ENCODE measurements at places on chromosomes 16 and 17.

DNA sequence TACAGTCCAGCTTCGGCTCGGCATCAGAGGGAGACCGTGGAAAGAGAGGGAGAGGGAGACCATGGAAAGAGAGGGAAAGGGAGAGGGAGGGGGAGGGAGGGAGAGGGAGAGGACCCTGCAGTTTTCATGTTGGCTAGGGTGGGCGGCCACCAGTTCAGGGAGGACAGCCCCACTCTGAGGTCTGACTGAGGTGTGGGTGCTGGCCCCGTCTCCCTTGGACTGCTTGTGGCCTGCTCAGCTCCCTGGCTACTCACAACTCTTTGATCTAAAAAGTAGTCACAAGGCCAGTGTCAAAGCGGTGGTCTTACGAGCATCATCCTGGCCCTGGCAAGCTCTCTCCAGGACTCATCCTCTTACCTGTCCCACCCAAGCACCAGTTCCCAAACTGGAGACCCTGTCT, 9.4 kb downstream of the COX4I1 start:
- DNase-seq = no peak

DNA sequence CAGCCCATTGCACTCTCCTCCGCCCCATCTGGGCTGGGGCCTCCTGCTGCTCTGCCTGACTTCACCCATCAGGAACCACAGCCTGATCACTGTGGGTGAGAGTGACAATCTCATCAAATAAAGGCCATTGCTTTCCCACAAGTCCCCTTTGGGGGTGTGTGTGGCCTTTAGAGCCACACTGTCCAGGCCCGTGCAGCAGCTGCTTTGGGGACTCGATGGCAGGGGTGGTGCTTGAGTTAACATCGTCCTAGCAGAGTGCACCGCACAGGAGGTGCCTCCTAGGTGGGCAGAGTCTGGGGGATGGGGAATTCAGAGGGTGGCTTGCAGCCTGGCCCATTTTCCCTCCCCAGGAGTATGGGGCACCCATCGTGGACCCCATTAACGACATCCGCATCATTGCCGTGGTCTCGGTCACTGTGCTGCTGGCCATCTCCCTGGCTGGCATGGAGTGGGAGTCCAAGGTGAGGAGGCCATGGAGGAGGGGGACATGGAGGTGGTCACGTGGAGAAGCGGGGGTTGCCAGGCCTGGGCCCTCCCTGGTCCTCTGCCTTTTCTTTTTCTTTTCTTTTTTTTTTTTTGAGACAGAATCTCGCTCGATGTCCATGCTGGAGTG, 5.4 kb downstream of the SLC12A3 start:
- no peak for DNase-seq

GRCh38 chr16:57422026-57422944, 17.7 kb downstream of the CCL17 start:
- peak; percentile 42 for DNase-seq

DNA sequence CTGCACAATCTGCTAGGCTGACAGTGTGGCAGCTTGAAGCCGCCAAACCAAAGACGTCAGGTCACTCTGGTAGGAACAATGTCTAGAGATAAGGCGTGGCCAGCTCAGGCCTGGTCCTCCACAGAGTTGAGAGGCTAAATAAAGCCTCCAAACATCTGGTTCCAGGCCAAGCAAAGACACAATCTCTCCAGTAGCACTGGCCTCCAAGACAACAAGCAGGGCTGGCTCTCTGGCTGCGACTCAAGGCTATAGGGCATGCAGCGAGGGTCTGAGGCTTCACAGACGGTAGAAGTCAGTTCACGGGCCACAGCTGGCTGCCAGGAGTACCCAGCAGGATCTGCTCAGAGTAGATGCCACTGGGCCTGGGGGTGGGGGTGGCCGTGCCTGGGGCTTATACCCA, 75.6 kb downstream of the ABR start:
- no peak for DNase-seq

DNA sequence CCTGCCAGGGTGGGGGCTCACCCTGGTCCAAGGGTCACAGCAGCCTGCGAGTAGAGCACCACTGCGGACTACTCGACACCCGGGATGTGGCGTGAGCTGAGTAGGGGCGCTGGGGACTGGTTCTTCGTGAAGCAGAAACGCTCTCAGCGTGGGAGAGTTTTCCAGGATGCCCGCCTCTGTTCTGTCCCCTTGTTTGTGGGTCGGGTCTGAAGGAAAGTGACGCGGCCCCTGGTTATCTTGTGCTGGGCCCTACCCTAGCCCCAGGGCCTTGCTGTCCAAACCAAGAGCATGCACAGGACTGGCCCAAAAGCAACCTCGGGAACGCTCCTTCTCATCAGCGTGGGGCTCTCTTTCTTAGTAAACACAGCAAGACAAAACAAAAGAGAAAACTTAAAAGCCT, 303.3 kb downstream of the IRF8 start:
- DNase-seq = no peak

GRCh38 chr17:59623151-59623550, 3.5 kb downstream of the CLTC start:
- no peak for DNase-seq

DNA sequence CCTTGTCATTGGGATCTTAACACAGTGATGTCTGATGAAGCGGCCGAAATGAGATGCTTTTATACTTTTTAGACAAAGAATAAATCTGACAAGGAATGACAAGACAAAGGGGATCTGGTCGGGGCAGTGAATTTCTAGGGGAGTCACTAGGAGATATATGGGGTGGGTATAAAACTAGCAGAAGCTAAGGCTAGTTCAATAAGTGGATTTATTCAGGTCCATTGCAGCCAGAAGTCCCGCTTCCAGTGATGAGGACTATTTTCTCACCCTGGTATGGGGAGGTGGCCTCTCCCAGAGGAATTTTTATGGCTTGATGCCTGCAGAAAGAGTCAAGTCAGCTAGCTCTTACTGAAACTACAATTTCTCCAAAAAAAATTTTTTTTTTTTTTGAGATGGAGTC, 23.9 kb downstream of the SLC38A8 start:
- DNase-seq = no peak

- no peak for DNase-seq
Observed at GRCh38 chr16:15925631-15926030, 23.8 kb upstream of the ABCC1 start.

GRCh38 chr16:56047307-56048234, 143.7 kb upstream of the GNAO1 start:
- no peak for DNase-seq

- no peak for DNase-seq
Observed at GRCh38 chr17:57714665-57715180, 30.4 kb downstream of the CCDC182 start.

- DNase-seq = no peak
Observed at GRCh38 chr17:17120701-17121100, 78.4 kb downstream of the MPRIP start.

GRCh38 chr16:84314814-84315213, 20.1 kb downstream of the WFDC1 start:
- no peak for DNase-seq

DNA sequence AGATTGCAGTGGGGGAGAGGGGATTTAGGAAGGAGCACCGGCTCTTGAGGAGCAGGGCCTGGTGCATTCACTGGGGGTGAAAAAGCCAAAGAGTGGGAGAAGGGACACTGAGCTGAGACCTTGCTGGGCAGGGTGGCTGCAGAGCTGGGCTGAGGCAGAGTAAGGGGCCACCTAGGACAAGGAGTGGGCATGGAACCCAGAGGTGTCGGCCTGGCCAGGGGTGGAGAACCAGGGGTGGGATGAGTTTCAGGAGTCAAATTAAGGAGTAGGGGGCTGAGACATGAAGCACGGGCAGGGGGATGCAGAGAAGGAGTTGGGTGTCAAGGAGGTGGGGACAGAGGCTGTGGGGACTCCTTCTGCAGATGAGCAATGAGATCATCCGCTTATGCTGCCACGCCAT, 20.1 kb downstream of the DNAH2 start:
- no peak for DNase-seq

DNA sequence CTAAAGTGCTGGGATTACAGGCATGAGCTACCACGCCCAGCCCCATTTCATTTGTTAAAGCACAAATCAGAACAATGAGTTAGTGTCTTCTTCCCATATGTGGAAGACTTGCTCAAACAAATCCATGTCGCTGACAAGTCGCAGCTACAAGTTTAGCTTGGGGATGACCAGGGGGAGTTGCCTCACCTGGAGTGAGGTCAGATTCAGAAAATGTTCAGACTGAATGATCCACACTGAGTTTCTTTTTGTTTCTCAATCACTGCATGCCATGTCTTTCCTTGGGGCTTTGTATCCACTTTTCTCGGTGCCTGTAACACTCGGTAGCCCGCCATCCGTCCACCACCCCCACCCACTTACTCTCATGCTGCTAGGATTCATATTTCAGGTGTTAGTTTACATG, 437.3 kb upstream of the DYNLRB2 start:
- no peak for DNase-seq

GRCh38 chr17:69716556-69716955, 302.1 kb downstream of the MAP2K6 start:
- no peak for DNase-seq

- no peak for DNase-seq
Observed at GRCh38 chr16:85898521-85899442, at the start of gene IRF8. Gene IRF8, plus strand, starts transcription at chr16:85899162. Its CDS starts 3,854 bp downstream, at chr16:85903016.

DNA sequence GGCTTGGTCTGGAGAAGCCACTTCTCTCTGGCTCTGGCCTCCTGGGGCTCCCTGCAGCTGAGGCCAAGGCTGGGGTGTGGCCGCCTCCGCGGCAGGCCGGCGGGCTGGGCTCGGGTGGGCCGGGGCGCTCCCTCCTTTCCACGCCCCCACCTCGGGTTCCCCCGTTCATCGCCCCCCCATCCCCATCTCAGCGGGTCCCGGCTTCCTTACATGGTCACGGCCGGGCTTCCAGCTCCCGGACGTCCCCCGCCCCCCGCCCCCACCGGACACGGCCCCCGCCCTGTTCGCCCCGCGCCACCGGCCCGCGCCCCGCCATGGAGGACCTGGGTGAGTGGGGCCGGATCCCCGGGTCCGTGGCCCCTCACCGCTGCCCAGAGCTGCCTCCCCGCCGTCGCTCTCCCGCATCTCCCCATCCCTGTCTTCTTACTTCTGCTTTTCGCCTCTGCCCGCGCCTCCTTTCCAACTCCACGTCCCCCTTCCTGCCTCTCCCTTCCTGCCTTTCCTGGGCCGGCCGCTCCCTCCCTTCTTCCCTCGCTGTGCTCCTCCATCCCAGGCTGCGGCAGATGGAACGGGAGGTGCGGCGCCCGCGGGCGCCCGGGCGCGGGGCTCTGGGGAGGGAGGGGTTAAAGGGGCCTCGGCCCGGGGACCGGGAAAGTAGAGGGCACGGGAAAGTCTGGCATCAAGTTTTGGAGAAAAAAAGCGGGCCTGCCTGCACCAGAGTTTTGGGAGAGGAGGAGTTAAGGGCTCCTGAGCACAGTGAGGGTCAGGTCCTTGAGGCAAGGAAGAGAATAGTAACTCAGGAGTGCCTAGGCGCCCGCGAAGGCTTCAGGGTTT, at the start of gene TGFB1I1:
Gene TGFB1I1 (plus strand): TSS at position 278 of the 834 bp plus-strand sequence. CDS start 37 bp downstream, at position 315.
- DNase-seq = no peak

- DNase-seq = no peak
Observed at GRCh38 chr17:15076991-15077663, 188.0 kb downstream of the PMP22 start.

DNA sequence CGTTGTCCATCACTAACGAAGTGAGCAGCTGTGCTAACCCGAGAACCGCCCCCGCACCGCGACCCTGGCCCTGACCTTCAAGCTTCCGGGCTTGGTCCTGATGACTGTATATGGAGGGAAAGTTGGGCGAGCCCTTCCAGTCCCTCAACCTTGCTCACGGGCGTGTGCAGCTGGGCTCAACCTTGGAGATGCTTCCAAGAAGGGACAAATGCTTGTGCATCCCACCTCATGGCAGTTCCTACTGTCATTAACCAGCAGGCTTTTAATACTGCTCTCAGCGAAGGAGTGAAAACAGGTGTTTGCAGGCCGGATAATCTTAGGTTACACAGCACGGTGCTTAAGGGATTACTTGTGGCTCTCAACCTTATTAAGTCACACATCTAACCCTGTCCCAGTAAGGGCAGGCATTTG, 33.5 kb downstream of the SRL start:
- no peak for DNase-seq

All from Panc1 (cell line).